ENCODE measurements at places on chromosomes 16 and 17.
A peak's percentile ranks its signal among the peaks of the same experiment; 100 is the strongest.

GRCh38 chr16:87543436-87544191 lies 50.8 kb upstream of the ZCCHC14 start:
- DNase-seq: no peak

DNA sequence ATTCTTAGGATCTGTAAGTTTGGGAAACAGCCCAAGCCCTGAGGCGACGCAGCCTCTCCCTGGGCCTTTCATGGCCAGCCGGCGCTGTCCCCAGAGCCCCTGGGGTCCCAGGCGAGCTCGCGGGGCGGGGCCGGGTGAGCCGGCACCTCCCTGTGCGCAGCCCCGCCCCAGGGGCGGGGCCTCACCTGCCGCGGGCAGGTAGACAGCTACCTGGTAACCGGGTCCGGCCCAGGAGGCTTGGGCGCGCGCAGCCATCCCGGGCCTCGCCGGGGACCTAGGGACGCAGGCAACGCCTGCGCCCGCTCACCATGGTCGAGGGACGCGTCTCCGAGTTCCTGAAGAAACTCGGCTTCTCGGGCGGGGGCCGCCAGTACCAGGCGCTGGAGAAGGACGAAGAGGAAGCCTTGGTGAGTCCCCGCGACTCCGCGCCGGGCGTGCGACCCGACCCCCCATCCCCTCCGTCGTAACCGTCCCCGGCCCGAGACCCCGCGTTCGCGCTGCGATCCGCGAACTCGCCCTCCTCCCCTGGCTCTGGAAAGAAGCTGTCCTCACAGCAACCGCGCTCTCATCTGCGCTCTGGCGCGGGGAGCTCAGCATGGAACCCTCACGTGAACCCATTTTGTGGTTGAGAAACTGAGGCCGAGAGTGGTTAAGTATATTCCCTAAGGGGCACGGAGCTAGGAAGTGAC lies at the start of gene ATP2C2:
Gene ATP2C2 (plus strand): TSS at position 231 of the 689 bp plus-strand sequence. CDS start 78 bp downstream, at position 309.
- DNase-seq: no peak

DNA sequence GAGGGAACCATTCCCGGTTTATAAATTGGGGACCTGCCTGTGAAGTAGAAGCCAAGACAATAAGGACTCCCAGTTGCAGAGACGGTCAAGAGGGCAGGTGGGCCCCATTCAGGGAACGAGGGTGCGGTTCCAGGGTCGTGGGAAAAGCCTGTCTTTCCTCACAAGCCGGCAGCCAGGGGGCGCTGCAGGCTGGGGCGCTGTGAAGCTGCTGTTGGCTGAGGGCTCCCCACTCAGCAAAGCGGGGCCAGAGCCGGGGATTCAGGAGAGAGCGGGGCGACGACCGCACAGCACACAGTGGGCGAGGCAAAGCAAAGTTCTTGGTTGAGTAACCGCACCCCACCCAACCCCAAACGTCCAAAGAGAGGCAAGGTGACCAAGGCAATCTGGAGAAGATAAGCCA lies 24.9 kb downstream of the CDRT15 start:
- DNase-seq: peak; percentile 32

- DNase-seq: peak; percentile 2
Measured at GRCh38 chr16:76668207-76668725, 391.1 kb downstream of the CNTNAP4 start.

DNA sequence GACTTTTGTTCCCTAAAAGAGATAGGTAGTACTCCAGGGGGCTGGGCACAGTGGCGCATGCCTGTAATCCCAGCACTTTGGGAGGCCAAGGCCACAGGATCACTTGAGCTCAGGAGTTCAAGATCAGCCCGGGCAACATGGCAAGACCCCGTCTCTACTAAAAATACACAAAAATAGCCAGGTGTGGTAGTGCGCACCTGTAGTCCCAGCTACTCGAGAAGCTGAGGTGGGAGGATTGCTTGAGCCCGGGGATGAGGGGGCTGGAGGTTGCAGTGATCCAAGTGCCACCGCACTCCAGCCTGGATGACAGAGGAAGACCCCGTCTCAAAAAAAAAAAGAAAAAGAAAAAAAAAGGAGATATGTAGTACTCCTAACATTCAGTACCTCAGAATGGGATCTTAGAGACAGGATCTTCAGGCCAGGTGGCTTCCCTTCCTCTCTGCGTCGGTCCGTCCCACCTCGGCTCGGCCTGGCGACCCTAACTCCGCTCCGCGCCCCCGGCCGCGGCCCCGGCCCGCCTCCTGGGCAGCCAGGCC lies 89.6 kb downstream of the CDC27 start:
- DNase-seq: no peak

- no peak for DNase-seq
Measured at GRCh38 chr17:17505151-17505550, 9.0 kb upstream of the RASD1 start.

DNA sequence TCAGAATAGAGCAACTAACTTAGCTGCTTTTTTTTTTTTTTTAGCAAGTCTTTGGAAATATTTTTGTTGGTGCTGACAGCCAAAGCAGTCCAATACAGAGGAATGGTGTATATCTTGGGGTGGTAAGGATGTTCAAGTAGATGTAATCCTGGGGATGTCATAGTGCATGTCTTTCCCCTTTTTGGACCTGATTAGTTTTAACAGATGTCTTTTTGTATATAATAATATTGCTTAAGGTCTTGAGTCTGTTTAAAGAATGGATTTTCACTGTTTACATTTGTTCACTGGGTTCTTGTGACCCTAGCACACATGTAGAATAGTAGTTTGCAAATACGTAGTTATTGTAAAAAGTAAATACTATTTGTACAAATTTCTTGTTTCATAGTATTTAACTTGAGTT lies 7.9 kb downstream of the TAF15 start:
- DNase-seq: no peak

DNA sequence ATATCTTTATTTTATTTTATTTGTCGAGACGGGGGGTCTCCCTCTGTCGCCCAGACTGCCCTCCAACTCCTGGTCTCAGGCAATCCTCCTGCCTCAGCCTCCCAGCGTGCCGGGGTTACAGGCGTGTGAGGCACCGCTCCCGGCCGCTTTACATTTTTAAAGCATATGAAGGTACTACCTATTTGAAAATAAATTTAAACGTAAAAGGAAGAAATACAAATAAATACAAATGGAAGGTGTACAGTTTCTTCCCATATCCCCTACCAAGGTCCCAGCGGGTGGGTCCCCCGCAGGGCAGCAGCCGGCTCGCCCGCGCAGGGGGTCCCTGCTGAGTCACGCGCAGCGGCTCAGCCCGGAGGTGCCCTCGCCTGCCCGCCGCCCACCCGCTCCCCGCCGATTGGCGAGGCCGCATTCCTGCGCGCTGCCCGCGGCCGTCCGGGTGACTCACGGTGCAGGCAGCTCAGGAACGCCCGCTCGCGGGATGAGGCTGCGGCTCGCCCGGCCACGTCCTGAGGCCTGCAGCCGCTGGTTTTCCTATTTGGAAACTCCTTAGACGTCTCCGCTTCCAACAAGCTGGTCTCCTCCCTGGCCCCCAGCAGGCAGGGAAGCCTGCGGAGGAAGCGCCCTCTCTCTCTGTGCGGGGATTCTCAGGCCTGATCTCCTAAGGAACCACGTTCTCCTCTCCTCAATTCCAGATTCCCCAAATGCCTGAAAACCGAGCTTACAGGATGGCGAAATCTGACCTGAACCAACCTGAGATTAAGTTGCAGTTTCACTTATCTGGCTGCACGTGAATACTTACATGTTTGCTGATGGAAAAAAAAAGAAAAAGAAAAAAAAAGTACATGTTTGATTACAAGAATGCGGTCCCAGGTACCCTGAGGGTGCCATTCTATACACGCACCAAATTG lies 54.8 kb upstream of the MAP3K14 start:
- DNase-seq: no peak

- DNase-seq: no peak
Measured at GRCh38 chr17:76468634-76469010, 1.2 kb downstream of the AANAT start.

DNA sequence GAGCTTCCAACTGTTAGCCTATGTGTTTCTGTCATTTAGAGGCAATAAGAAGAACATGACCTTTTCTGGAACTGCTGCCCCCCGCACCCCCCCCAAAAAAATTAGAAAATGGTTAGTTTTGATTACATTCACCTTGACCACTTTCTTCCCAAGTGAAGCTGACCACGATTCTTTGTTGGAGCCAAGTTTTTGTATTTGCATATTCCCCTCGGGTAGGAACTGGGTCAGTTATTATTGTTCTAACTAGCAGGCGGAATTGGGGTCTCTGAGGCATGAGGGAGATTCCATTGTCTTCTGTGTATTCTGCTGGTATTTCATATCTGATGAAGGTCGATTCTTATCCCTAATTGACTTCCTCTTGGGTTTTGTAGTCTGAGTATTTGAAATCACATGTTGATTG lies 231.6 kb downstream of the PRKCA start:
- DNase-seq: no peak

DNA sequence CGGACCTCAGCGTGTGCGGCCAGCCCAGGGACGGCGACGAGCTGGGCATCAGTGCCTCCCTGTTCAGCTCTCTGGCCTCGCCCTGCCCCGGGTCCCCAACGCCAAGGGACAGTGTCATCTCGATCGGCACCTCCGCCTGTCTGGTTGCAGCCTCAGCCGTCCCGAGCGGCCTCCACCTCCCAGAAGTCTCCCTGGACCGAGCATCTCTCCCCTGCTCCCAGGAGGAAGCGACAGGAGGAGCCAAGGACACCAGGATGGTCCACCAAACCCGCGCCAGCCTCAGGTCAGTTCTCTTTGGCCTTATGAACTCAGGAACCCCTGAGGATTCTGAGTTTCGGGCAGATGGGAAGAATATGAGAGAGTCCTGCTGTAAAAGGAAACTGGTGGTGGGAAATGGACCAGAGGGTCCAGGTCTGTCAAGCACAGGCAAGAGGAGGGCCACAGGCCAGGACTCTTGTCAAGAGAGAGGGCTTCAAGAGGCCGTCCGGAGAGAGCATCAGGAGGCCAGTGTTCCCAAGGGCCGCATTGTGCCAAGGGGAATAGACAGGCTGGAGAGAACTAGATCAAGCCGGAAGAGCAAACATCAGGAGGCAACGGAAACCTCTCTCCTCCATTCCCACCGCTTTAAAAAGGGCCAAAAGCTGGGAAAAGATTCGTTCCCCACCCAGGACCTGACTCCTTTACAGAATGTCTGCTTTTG lies 825 bp downstream of the HASPIN start:
- DNase-seq: no peak

- DNase-seq: peak; percentile 11
Measured at GRCh38 chr16:19710191-19710908, 7.7 kb downstream of the KNOP1 start.

DNA sequence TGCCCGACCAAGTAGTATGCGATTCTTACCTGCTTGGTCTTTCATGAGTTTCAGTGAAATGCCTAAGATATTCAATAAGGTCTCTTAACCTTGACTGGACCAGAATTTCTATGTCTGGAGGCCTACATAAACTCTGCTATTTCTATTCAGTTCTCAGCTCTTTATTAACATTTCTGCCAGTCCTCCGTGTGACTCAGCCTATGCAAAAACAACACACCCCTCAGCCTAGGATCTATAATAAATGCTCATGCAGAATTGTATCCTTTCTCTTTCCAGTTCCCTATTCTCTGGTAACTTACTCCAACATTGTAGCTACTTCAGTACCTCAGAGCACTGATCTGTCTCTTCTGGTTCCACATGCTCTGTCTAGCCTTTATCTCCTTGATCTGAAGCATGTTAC lies 1507.4 kb downstream of the CDH11 start:
- no peak for DNase-seq
